ENCODE measurements at places on chromosomes 4 and X.

DNA sequence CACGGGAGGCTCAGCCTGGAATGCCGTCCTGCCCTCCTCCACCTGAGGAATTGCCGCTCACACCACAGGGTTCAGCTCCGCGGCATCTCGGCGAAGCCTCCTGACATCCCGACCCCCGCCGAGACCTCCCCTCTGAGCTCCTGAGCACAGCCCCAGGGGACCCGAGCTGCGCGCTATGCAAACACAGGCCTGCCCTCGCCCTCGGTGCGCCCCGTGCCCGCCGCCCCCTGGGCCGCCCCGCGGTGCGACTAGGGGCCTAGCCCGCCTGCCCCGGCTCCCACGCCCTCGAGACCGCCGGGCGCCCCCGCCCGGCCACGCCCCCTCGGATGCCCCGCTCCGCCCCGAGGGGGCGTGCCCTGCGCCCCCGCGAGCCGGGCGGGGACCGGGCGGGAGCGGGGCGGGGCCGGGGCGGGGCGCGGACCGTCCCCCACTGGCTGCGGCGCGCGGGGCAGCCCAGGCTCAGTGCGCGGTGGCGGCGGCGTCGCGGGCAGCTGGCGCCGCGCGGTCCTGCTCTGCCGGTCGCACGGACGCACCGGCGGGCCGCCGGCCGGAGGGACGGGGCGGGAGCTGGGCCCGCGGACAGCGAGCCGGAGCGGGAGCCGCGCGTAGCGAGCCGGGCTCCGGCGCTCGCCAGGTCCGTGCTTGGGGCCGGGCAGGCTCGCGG, at the start of gene FGFR3:
TSS of gene FGFR3 (plus strand) at position 462 of the 664 bp plus-strand sequence. CDS start 642 bp downstream, outside the sequence.
- peak; percentile 52 for DNase-seq

- DNase-seq = no peak
Observed at GRCh38 chrX:42770566-42770965, 7.4 kb downstream of the PPP1R2C start.

DNA sequence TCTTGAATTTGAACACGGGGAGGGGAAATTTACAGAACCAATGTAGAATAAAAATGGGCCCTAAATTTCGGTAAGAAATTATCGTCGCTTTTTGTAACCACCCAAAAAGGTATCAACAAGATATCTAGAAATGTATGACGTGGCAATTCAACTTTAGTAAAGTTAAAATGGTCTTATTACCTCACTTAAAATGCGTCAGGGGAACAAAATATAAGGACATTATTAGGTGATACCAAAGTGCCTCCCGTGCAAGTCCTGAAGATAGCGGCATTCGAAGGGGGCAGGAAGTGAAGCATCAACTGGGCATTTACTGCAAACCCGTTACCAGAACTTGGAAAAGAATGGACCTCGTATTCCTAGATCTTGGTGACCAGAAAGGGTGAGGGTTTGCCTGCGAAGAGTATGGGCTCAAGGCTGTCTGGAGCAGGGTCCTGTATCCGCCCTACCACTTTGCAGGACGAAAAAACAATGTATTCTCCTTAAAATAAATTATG, 980 bp downstream of the AP1S2 start:
- peak; percentile 5 for DNase-seq

DNA sequence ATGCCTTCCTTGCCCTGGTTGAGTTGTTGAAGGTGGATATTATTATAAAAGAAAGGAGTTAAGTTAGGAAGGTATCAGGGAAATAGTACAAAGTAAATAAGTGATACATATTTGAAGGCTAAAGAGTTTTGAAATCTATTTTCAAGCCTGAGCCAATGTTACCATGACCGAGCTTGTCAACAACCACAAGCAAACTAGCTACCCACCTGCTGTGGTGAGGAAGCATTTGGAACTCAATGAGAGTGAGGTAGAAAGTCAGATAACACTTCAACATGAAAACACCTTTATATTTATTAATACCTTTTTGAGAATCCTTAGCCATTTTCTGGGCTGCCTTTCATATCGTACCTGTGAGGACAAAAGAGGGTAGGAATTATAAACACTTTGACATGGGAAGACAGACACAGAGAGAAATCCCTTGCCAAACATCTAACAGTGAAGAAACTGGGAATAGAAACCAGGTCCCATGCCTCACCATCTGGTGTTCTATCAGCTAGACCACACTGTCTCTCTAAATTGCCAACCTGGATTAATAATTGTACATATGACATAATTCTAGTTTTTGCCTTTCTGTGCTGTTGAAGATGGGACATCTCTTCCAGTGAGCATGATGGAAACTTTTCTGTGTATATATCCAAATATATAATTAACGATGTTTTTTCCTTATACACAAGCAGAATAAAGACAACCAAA, 606.4 kb upstream of the NR3C2 start:
- no peak for DNase-seq

DNA sequence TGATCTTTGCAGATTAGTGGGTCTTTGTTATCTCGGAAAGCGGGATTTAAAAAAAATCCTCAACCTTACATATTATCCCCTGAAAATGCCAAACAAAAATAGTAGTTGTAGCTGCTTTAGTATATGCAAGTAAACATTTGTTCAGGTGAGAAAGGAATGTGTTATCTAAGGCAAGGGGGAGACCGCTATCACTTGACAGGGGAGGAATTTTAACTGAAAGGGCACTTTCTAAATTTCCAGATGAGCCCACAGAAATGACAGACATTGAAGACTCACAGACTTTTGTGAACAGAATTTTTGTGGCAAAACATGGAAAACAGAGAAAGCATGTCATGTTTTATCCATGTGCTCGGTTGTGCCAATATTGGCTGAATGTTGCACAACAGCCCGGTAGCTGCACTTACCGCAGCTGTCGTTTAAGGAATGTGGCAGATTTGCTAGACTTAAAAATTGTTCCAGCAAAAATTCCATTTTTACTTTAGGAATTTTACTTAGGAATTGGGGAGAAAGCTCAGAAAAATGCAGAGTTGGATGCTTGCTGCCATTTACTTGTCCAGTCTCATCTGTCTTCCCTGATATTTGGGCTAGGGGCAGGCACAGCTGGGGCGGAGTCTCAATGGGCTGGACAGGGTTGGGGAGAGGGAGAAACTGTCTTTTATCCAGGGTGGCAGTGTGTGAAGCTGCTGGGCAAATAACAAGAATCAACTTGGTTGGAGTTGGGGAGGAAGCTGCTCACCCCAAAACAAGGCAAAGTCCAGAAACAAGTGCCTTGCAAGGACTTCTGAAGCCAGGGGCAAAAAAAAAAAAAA, 94.6 kb upstream of the RPS6KA3 start:
- no peak for DNase-seq

- no peak for DNase-seq
Observed at GRCh38 chr4:182143822-182144625, 99.2 kb upstream of the TENM3 start.

DNA sequence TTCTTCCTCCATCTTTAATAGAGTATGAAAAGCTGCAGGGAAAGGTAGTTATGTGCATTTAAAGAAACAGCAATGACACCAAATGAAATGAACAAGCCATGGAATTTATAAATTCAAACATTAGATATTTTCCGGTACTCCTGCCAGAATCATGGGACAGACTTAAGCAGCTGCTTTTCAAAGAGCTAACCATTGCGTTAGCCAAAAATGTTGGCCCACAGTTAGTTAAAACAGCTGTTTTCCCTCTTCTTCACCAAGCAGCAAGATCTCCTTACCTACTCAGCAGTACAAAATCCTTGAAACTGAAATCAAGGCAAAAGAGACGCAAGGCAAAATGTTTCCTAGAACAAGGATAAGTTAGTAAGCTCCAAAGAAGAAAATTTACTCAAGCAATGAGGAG, 64.0 kb downstream of the MANBA start:
- DNase-seq = no peak

GRCh38 chr4:139419388-139419914, 34.5 kb upstream of the RAB33B start:
- DNase-seq = no peak

- DNase-seq = no peak
Observed at GRCh38 chr4:87555773-87556619, 26.8 kb upstream of the SPARCL1 start.

DNA sequence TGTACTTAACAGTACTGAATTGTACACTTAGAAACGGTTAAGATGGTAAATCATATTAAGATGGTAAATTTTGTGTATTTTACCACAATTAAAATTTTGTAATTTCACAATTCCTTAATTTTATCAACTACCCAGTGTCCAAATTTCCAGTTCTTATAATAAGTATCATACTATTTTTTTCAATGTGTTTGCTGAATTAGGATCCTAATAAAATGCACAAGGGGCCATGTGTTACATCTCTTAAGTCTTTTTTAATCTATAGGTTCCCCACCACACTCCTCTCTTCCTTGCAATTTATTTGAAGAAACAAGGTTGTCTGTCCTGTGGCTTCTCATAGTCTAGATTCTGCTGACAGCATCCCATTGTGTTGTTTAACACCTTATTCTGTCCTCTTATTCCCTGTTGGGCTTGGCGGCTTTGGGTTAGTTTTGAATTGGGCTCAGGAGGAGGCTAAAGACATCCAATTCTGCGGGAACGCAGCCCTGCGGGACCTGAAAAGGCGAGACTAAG, 533 bp upstream of the SYAP1 start:
- DNase-seq = no peak

GRCh38 chr4:104412344-104412743, 82.3 kb downstream of the CXXC4 start:
- DNase-seq = no peak

DNA sequence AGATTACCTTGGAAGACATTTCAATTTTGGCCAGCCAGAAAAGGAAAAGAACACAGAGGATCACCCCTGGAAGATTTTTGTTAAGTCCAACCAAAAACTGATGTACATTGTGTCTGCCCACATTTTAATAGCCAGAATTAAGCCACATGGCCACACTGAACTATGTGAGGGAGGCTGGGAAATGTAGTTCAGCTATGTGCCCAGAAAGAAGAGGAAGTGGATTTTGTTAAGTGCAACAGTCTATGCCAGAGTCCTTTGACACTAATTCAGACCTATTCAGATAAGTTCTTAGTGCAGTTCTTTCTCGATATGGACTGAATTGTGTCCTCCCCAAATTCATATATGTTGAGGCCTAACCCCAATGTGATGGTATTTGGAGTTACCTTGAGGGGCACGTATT, 18.4 kb downstream of the PRPS1 start:
- DNase-seq = no peak

DNA sequence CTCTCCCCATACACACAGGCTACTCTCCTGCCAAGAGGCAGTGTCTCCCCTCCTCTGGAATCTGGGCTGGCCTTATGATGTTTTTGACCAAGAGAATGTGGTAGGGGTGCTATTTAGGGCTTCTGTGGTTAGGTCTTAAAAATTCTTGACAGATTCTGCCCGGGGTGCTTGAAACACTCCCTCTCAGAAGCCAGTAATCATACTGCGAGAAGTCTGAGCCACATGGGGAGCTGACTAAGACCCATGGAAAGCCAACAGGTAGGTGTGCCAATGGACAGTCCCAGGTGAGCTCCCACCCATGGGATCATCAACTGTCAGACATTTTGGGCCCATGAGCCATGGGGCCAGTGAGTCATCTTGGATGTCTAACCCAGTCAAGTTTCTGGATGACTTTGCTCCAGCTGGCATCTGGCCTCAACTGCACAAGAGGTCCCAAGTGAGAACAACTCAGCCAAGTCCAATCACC, 315.7 kb downstream of the FBXW7 start:
- DNase-seq = no peak

DNA sequence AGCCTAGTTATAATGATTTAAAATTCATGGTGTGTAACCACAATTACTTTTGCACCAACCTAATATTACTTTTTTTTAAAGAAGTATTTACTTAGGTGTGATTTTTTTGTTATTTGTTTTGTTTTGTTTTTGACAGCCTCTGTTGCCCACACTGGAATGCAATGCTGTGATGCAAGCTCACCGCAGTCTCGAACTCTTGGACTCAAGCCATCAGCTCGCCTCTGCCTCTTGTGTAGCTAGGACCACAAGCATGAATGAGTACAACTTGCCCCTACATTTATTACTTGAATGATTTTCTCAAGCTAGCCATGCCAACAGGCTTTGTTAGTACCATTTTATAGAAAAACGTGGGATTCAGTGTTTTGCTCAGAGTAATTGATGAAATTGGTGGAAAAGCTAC, 488.8 kb upstream of the CPEB2 start:
- no peak for DNase-seq

GRCh38 chrX:3425031-3425430, 78.6 kb upstream of the MXRA5 start:
- no peak for DNase-seq

DNA sequence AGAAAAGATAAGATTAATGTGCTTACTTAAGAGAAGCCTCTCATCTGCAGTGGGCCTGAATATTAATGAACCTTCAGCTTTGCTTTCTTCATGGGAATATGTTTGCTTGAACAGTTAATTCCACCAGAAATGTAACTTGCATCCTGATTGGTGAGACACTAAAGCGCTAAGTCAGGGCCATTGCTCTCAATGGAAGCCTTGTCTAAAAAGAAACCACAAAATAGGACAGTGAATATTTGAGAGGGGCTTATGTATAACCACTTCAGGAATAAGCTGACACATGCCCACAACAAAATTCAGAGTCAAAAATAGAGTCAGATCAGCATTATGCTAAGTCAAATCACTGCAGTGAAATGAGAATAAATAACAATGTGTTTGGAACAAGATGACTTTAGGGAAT, 1125.8 kb downstream of the STIM2 start:
- no peak for DNase-seq

GRCh38 chr4:4608214-4608537, 66.3 kb upstream of the STX18 start:
- no peak for DNase-seq

DNA sequence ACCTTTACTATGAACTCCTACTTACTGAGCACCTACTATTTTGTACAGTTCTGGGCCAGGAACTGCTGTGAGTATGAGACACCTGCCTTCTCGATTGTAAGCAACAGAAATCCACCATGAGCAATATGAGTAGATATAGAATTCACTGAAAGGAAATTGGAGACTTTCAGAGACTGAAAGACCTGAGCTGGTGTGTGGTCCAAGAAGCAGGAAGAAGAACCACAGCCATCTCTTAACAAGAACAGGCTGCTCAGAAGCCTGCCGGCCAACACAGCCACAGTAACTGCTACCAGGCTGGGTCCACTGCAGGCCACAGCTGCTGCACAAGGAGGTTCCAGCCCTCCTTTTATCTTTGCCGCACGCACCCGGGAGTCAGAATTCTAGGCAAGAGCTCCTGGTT, 10.8 kb upstream of the ACSL1 start:
- DNase-seq = no peak

- DNase-seq = no peak
Observed at GRCh38 chr4:10721616-10722015, 37.0 kb upstream of the CLNK start.

- DNase-seq = no peak
Observed at GRCh38 chr4:153332936-153333335, 11.6 kb upstream of the MND1 start.

- no peak for DNase-seq
Observed at GRCh38 chr4:173094739-173095421, 73.7 kb upstream of the GALNT7 start.

- DNase-seq = no peak
Observed at GRCh38 chrX:36986231-36986630, 21.9 kb upstream of the FAM47C start.

DNA sequence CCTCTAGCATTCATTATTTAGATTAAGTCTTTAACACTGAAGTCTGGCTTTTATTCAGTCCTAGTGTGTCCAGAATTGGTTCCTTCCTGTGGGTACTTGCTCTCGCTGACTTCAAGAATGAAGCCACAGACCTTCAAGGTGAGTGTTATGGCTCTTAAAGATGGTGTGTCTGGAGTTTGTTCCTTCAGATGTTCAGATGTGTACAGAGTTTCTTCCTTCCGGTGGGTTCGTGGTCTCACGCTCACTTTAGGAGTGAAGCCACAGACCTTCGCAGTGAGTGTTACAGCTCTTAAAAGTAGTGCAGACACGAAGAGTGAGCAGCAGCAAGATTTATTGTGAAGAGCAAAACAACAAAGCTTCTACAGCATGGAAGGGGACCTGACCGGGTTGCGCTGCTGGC, 860.6 kb downstream of the STIM2 start:
- no peak for DNase-seq

Data from hematopoietic multipotent progenitor cell treated with erythropoietin and hydrocortisone succinate and interleukin-3 and kit ligand, for 17 days (in vitro differentiated cells).